ENCODE measurements at places on chromosomes 16 and 17. TPM values are rescaled to one million over a fixed set of nuclear protein-coding genes. Genes with fewer than 3 reads are reported as not detected.

DNA sequence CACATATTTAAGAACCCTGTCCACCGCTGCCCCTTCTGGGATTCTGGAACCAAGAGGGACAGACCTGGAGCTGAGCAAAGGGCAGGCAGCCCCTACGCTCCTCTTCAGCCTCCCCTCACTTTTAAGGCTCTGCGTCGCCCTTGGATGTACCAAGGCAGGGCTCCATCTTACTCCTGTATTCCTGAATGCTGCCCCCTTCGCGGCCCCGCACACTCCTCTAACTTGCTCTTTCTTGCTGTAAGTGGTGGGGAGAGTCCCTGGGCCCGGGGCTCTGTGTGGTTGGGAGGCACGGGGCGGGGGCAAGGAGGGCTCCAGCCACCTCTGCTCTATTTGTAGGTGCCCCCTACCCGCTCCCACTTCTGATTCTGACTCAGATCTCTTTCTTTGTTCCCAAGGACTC, 1.2 kb downstream of the TNS4 start:
- H3K27ac ChIP-seq = no peak overlapping the region
- no peak for DNase-seq
- no peaks in the 10 kb centered on the region for H3K36me3 ChIP-seq
- no peaks in the 10 kb centered on the region for H3K4me1 ChIP-seq
- no peak overlapping the region for H3K4me3 ChIP-seq

DNA sequence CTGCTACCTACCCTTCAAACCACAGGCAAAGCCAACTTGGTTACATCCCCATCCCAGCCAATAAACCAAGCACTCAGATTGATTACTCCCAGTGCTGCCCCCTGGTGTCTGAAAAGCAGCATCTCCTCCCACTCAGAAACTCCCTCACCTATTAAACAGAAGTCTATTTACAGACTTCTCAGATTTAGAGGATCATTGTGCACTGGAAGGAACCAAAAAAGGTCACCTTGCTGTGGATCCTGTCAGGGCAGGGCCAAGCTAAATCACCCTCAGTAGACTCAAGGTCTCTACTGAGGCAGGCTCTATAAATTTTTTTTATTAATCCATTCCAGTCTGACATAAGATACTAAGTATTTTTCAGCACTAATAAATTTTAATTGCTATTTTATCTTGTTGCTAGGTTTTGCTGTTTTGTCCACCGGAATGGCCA, 17.6 kb downstream of the HIGD1B start:
- no peak overlapping the region for H3K4me3 ChIP-seq
- peak; percentile 68 for DNase-seq
- no peaks in the 10 kb centered on the region for H3K27me3 ChIP-seq
- H3K36me3 ChIP-seq = peaks cover 33% of the 10 kb centered on the region
- H3K4me1 ChIP-seq = no peaks in the 10 kb centered on the region

GDPD3 gene
- 2.5 TPM for total RNA-seq

GRCh38 chr17:39965017-39965699, 2.4 kb downstream of the GSDMA start:
- no peaks in the 10 kb centered on the region for H3K4me1 ChIP-seq
- H3K27me3 ChIP-seq = no peaks in the 10 kb centered on the region
- no peak overlapping the region for H3K4me3 ChIP-seq
- no peak overlapping the region for H3K27ac ChIP-seq

- H3K36me3 ChIP-seq = no peaks in the 10 kb centered on the region
- no peaks in the 10 kb centered on the region for H3K4me1 ChIP-seq
- no peaks in the 10 kb centered on the region for H3K27me3 ChIP-seq
- H3K27ac ChIP-seq = no peak overlapping the region
Measured at GRCh38 chr16:57969451-57970123, 1.3 kb downstream of the CNGB1 start.

GRCh38 chr17:47687748-47688147, 6.2 kb upstream of the TBKBP1 start:
- no peaks in the 10 kb centered on the region for H3K27me3 ChIP-seq
- no peak for DNase-seq
- no peaks in the 10 kb centered on the region for H3K4me1 ChIP-seq
- H3K27ac ChIP-seq = no peak overlapping the region
- H3K4me3 ChIP-seq = no peak overlapping the region

DNA sequence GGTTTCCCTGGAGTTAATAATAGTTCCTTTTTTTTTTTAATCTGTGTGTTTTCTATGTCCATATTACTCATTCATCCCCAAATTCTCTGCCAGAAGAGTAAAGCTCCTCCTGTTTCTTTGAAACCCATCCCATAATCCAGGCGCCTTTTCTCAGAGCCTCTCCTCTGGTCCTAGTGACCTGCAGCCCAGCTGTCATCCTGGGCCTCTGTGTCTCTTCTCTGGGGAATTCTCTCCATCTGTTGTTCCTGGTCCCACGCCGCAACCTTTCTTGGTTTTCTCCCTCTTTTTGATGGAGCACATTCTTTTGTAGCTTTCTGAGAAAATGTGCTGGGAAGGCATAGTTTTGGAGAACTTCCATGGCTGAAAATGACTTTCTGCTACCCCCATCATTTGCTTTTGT, 10.2 kb downstream of the KATNB1 start:
- H3K27ac ChIP-seq = no peak overlapping the region
- no peak overlapping the region for H3K4me3 ChIP-seq
- H3K36me3 ChIP-seq = peaks cover 34% of the 10 kb centered on the region
- H3K27me3 ChIP-seq = no peaks in the 10 kb centered on the region
- peaks cover 32% of the 10 kb centered on the region for H3K4me1 ChIP-seq

SULT1A2 gene
- total RNA-seq = 1.6 TPM

ZPBP2 gene
- total RNA-seq = not detected

DNA sequence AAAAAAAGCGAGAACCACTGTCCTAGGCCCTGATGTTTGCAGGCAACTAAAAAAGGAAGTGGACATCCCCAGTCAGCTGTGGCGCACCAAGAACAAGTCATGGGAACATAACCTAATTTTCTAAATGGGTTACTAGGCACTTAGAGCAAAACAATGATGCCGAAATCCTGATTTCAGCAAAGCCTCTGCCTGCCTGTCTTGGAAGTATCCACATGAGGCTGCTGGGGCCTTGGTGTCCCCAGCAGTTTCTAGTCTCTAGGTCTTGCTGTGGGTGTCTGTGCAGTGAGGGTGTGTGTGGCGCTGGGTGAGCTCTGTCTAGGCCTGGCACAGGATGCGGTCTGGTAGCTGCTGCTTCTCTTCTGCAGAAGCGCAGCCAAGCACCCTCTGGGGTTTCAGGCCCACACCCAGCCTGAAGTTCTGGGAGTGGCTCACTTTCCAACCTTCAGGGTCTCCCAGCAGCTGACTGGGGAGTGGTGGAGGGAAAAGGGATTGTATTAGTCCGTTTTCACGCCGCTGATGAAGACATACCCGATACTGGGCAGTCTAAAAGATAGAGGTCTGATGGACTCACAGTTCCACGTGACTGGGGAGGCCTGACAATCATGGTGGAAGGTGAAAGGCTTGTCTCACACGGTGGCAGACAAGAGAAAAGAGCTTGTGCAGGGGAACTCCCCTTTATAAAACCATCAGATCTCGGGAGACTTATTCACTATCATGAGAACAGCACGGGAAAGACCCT, 21.1 kb downstream of the STH start:
- H3K27me3 ChIP-seq = no peaks in the 10 kb centered on the region
- H3K27ac ChIP-seq = no peak overlapping the region
- no peaks in the 10 kb centered on the region for H3K36me3 ChIP-seq
- no peak for DNase-seq

GRCh38 chr17:75785016-75785890, 647 bp downstream of the UNK start:
- no peaks in the 10 kb centered on the region for H3K36me3 ChIP-seq
- H3K27ac ChIP-seq = peak overlapping the region; percentile 97
- H3K27me3 ChIP-seq = no peaks in the 10 kb centered on the region
- H3K4me1 ChIP-seq = peaks cover 18% of the 10 kb centered on the region

FBXL19 gene
- total RNA-seq = 37.0 TPM

OSGIN1 gene
- total RNA-seq = 2.4 TPM

GRCh38 chr17:82051776-82052637, at the start of the genes GPS1 and RFNG:
Gene GPS1, plus strand, starts transcription at chr17:82051898. Its CDS starts 34 bp downstream, at chr17:82051932.
Gene RFNG, minus strand, starts transcription at chr17:82051811. Its CDS starts 45 bp downstream, at chr17:82051766.
- no peaks in the 10 kb centered on the region for H3K27me3 ChIP-seq
- H3K4me1 ChIP-seq = peaks cover 9% of the 10 kb centered on the region
- peak; percentile 81 for DNase-seq
- H3K4me3 ChIP-seq = peak within 1 kb of the TSS; percentile 96
- peaks cover 52% of the 10 kb centered on the region for H3K36me3 ChIP-seq

GRCh38 chr17:65345261-65346005, 208.3 kb downstream of the RGS9 start:
- no peaks in the 10 kb centered on the region for H3K4me1 ChIP-seq
- DNase-seq = peak; percentile 75
- H3K36me3 ChIP-seq = no peaks in the 10 kb centered on the region
- no peak overlapping the region for H3K4me3 ChIP-seq
- no peaks in the 10 kb centered on the region for H3K27me3 ChIP-seq

- H3K27me3 ChIP-seq = peaks cover 2% of the 10 kb centered on the region
- H3K27ac ChIP-seq = peak within 1 kb of the TSS; percentile 97
- peaks cover 3% of the 10 kb centered on the region for H3K36me3 ChIP-seq
- DNase-seq = peak; percentile 99
Measured at GRCh38 chr16:3023669-3024478, at the start of the genes HCFC1R1 and THOC6. Gene HCFC1R1, minus strand, starts transcription at chr16:3023942. Its CDS starts 1 bp downstream, at chr16:3023941. Gene THOC6, plus strand, starts transcription at chr16:3024035. Its CDS starts 292 bp downstream, at chr16:3024327.

AGRP gene
- not detected for total RNA-seq

DNA sequence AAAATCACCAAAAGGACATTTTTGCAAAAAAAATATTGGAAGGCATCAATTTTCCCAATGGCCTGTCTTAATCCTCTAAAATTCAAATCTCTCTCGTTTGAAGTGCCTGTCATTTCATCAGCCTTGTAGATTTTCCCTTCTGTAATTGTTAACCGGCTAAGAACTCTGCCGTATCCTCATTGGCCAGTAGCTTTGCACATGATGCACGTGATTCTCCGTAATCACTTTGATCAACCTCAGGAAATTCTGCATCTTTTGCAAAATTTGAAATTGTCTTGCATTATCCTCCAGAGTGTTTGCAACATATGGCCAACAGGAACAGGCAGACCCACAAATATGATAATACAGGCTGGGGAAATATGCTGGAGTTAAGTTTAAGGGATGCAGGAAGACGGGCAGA, 184.2 kb upstream of the RPL38 start:
- no peaks in the 10 kb centered on the region for H3K27me3 ChIP-seq
- no peak for DNase-seq
- no peak overlapping the region for H3K4me3 ChIP-seq
- no peaks in the 10 kb centered on the region for H3K4me1 ChIP-seq

CTRB2 gene
- not detected for total RNA-seq

DNA sequence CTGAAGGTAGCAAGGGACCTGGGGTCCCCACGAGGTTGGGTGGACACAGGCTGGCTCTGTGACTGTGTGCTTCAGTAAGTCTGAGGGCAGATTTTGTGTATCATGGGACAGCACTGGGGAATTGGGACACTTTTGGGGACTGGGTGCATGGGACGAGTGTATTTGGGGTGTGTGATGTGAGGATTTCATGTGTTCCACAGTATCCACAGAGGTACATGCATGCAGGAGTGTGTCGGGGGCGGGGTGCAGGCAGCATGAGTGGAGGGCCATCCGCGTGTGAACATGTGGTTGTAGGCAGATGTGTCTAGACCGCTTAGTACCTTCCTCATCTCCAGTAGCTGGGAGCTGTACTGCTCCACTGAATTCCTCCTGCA, 1.1 kb upstream of the DLX3 start:
- no peak overlapping the region for H3K27ac ChIP-seq
- H3K27me3 ChIP-seq = peaks cover 59% of the 10 kb centered on the region
- no peaks in the 10 kb centered on the region for H3K36me3 ChIP-seq
- no peak for DNase-seq
- no peak overlapping the region for H3K4me3 ChIP-seq
